CD4-positive, alpha-beta T cell treated with Interleukin-6 for 4 hours (primary cell): ENCODE measurements at places on chromosomes 5 and 9.
A peak's percentile ranks its signal among the peaks of the same experiment; 100 is the strongest.

DNA sequence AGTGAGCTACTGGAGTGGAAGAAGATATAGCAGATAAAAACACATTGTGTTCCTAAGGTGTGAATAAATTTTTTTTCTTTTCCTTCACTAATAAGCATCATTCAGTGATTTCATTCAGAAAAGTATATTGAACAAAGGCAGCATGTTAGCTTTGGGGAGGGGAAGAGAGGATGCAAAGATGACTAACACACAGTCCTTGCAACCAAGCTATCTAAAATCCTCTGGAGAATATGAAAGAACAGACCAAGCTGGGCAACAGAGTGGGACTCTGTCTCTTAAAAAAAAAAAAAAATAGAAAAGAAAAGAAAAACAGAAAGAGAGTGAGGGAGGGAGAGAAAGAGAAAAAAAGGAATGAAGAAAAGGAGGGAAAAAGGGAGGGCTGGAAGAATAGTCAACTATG lies 22.3 kb upstream of the OMD start:
- DNase-seq = no peak

DNA sequence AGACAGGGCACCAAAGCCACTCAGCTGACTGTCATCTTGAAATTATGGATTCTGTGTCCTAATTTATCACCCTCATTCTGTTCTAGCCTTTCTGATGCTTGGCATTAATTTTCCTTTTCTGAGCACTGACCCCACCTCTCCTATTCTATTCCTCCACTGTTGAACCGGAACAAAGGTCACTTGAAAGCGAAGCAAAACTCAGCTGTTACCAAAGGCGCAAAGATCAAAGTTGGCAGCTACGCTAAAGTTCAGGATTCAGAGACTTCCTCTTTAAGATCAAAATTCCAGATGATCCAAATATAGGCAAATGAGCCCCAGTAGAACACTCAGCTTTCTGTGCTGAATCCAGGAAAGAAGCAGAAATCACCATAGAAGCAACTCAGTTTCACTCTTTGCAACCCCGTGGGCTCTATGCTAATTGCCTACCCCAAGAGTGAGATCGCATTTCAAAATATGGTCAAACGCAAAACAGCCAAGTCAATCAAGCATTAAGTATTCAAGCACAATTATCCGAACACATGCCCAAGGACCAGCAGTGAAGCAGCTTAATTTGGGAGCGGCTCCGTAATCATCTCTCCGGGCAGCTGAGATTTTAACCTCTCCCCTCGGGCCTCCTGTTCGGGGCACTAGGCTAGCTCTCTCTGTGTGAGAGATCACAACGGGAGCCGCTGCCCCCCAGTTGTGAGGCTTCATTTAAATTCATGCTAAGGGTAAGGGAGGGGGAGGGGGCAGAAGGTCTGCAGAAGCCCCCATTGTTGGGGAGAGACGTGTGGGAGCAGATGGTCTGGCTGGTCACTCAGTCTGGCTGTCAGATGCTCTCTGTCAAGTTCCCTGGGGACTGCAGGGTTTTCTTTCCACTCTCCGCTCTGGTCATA lies 288.6 kb downstream of the ELAVL2 start:
- DNase-seq = no peak

DNA sequence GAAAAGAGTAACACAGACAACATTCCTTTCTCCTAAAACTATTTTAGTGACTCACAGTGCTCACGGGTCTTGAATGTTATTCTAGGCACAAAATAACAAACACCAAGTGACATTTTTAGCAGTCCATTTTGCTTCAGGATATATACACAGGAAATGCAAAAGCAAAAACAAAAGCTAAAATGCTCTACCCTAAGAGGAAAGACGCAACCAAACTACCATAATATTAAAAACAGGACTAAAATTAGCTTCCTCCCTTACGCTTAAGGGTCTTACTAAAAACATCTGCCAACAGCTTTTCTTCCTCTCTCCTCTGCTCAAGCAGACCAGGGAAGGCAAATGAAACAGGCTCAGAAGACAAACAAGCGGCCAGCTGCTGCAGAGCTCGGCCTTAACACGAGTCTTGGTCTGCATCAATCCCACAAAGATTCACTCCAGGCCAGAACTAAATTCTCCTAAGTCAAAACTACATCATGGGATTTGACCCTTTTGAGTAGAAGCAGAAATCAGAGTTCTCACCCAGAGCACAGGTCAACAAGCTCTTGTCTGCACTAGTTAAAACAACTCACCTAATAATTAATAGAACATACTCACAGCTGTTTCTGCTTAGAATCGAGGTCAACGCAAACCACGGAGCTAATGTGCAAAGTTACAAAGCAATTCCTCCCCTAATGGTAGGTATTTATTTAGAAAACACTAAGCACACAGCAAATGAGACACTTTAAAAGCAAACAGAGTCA lies 62.3 kb downstream of the RAPGEF1 start:
- DNase-seq = no peak

DNA sequence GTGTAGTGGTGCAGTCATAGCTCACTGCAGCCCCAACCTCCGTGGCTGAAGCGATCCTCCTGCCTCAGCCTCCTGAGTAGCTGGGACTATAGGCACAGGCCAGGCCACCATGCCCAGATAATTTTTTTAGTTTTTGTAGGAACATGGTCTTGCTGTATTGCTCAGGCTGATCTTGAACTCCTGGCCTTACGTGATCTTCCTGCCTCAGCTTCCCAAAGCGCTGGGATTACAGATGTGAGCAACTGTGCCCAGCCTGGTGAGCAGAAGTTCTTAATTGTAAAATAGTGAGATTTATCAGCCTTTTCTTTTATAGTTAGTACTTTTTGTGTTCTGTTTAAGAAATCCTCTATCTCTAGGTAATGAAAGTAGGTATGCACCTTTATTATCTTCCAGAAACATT lies 42.5 kb downstream of the NUP214 start:
- DNase-seq = no peak

DNA sequence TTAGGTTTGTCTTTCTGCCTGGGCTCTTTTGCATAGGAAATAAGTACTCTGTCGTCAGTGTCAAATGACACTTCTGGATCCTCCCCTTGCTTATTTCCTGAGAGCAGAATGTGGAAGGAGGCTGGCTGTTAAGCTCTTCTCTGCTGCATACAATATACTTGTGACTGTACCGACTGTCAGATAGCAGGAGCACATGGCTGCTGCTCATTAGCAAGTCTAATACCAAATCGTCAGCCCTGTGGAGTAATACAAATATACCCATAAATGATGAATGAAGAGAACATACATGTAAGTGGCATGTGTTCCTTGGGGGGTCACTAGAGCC lies at the start of gene GPR151:
GPR151 (minus strand) TSS at position 40 of the 325 bp plus-strand sequence. CDS start 77 bp downstream, outside the sequence.
- no peak for DNase-seq

DNA sequence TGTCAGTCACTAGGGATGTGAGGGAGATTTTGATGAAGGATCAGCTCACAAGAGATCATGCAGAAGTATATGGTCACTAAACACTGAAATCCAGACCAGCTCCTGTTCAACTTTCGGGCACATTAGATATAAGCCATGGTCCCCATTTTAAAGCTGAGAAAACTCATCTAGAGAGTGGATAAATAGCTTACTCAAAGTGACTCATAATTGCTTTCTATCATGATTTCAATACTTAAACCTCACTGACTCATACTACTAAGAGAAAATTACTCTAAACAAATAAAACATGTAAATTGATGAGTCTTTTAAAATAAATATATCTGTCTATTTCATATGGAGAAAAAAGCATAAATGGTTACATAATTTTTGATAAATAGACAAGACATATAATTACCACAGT lies 567.7 kb downstream of the TLR4 start:
- DNase-seq = no peak

DNA sequence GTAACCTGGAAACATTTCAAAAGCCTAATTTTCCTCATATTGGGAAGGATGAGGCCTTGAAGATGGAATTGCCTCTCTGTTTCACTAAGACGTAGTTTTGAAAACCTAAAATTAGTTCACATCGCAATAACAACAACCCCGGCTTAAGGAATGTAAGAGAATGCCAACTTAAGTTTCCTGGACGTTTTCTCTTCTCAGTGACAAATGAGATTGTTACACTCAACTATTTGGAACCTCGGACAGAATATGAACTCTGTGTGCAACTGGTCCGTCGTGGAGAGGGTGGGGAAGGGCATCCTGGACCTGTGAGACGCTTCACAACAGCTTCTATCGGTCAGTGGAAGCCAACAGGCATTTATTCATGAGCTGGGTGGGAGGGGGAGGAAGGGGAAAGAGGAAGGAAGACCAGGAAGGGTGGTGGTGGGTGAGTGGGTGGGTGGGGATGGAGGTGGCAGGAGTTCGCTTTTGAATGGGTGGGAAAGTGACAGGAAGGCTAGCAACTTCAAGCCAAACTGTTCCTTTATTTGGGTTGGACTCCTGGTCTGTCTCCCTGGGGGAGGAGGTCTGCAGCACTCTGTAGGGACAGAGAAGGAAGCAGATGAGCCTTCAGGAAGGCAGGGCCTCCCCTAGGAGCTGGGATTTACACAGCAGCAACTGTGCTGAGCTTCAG lies 83.4 kb downstream of the TEK start:
- DNase-seq = no peak

DNA sequence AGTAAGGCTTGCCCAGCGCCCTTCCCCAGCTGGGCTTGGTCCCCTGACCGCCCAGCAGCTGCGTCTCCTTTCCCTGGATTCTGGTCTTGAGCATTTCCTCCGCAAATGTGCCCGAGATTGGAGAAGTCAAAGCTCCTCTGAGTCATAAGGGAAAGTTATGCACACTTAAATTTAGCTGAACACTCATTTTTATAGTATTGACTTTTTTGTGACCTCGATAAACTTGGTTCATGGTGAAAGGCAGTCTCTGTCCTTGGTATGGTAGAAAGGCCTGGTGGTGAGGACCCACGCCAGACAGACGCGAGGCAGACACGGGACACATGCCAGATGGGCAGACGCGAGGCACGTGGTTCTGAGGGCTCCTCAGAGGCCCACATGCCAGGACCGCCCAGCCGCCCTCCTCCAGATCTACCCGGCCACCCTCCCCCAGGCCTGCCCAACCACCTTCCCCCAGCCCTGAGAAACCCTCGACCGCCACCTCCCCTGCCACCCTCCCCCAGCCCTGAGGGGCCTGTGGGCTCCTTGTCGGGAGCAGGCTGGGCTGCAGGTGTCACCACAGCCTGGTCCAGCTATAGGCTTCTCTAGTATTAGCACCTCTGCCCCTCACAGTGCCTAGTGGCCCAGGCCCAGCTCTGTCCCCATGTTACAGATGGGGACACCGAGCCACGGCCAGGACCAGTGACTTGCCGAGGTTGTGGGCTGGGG lies 60.9 kb upstream of the CACNA1B start:
- DNase-seq = no peak

GRCh38 chr5:78235289-78235688 lies 59.2 kb downstream of the AP3B1 start:
- DNase-seq = no peak

DNA sequence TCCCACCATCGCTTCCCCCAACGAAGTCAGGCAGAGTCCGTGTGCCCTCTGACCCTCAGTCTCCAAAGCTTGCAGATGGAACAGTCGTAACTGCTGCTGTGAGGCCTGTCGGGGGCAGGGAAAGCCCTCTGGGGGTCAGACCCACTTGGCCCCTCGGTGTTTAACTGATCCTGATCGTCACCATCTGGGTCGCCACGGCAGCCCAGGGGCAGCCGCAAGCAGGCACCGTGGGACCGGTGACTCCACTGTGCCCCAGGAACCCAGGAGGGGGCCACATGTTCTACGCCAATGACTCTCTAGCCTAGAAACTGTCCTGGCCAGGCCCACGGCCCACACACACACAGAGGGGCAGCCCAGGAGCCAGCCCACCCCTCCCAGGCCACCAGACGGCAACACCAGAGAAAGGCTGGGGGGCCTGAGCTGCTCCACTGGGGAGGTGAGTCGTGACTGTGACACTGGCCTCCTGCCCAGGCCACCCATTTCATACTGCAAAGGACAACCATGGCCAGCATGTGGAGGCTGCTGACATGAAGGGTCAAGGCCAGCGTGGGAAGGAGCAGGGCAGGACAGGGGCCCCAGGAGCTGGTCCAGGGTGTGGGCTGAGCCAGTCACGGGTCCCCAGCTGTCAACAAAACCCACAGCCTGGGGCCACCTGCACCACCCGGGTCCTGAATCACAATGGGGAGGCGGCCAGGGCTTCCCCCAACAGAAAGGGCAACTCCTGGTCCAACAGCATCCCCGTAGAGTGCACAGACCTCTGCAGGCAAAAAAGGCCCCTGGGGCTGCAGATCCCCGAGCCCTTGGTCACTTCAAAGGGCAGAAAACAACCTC lies 20.8 kb downstream of the VAV2 start:
- no peak for DNase-seq

DNA sequence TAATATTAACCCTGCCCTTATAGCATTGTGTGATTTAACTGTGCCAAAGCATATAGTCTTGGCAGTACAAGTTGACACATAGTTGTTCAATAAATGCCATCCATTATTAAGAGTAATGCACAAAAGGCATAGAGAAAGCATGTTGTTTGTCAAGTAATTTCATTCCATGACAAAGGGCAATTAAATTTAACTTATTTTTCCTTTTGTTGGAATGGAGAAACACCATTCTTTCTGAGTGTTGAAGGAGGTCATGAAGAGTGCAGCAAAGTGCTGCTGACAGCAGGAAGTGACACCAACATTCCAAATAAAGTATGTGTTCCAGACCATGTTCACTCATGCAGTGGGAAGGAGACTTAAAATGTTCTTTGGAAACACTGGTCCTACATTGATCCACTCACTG lies 29.1 kb downstream of the ANKDD1B start:
- DNase-seq = no peak

DNA sequence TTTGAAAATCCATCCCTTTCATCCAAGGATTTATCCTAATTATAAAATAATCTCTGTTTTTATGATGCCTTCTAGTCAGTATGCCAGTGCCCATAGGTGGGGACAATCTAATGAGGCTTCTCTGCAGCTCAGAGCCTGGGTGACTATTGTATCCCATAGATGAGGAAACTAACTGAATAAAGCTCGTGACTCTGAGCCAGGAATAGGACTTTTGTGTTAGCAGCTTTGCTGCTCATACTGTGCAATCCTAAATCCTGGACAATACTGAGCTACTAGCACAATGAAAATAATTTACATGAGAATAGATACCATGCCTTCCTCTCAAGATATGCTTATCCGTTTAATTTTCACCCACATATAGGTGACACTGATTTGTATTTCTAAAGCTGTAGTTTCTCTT lies 443.0 kb downstream of the PLK2 start:
- no peak for DNase-seq

- peak; percentile 91 for DNase-seq
Measured at GRCh38 chr5:36876299-36876964, at the start of gene NIPBL. Gene NIPBL (plus strand): TSS chr5:36876769. CDS start chr5:36953697, 76,928 bp downstream.

- DNase-seq = no peak
Measured at GRCh38 chr9:94668418-94668927, 29.2 kb upstream of the FBP1 start.

DNA sequence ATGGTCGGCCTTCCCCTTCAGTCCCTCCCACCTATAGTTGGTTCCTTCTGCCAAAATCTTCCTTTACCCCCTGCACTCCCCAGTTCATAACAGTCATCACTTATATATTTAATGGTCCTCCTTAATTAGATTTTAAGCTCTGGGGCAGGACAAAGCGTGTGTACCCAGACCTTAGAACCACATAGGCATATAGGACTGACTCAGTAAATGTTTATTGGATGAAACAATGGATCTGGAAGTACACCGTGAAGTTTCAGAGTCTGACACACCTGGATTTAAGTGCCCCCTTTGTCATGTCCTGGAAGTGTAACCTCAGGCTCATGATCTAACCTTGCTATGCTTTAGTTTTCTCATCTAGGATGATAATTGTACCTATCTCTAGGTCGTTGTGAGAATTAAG lies 32.0 kb downstream of the STARD4 start:
- DNase-seq = no peak
